PC-3 (cell line): ENCODE measurements at places on chromosomes 7 and 10. TPM values are rescaled to one million over a fixed set of nuclear protein-coding genes. Genes with fewer than 3 reads are reported as not detected.

- no peak for DNase-seq
These were observed 436.0 kb upstream of the GRM3 start for GRCh38 chr7:86207740-86208139.

- DNase-seq = no peak
These were observed 225.3 kb upstream of the POT1 start for GRCh38 chr7:125154930-125155329.

- DNase-seq = no peak
These were observed 7.3 kb downstream of the RNF216 start for GRCh38 chr7:5774136-5774535.

Gene CYP3A7
- not detected in 2 replicates for total RNA-seq

Gene ZNF518A
- total RNA-seq = 0.69 TPM in 2 replicates

Gene ACTR3C
- 7.8 and 10.8 TPM in 2 replicates for total RNA-seq

DNA sequence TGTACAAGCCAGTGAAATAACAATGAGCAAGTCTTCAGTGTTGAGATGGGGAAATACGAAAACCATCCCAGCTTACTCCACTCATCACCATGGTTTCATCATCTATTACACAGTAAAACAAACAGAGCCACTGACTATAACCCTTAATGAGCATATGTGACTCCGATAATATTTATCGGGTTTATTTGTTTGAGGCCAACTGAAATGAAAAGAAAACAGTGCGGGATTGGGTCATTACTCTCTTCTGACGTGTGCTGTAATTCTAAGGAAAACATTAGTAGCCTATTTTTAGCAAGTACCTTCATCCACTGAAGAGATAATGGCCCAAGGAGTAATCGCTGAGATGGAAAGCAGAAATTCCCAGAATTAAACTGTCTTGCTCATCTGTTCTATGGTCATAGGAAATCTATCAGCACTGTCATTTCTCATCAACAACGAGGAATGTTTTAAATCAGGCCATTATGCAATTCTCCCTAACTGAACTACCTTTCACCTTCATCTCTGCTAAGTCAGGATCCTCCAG lies 716.5 kb downstream of the INHBA start:
- peak; percentile 76 for DNase-seq

GRCh38 chr10:71345694-71346093 lies 26.6 kb downstream of the SLC29A3 start:
- DNase-seq = no peak

- DNase-seq = peak; percentile 55
These were observed 252.9 kb downstream of the HGF start for GRCh38 chr7:81516898-81517297.

Gene SSC4D
- 0.86 and 1.3 TPM in 2 replicates for total RNA-seq

DNA sequence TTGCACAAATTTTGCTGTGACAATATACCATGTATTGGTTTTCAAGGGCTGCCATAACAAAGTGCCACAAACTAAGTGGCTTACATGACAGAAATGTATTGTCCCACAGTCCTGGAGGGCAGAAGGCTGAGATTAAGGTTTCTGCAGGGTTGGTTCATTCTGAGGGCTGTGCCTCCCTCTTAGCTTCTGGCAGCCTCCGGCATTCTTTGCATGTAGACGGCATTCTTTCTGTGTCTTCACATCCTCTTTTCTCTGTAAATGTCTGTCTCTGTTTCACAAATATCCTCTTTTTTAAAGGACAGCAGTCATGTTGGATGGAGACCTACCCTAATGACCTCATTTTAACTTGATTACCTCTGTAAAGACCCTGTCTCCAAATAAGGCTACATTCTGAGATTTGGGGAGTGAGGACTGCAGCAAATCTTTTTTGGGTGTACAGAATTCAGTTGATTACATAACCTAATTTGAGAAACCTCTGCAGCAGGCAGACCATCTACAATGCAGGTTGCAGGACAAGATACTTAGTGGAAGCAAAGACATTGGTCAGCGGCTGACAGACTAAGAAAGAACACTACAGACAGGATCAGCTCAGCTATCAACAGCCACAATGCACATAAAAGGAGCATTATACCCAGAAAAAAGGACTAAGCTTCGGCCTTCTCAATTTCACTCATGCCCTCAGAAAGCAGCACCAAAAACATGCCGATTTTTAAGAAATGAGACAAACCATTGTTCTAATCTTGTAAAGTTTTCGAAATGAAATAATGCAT lies 84.6 kb upstream of the FAM3C start:
- no peak for DNase-seq

Gene POMZP3
- total RNA-seq = 5.9 and 10.1 TPM in 2 replicates

DNA sequence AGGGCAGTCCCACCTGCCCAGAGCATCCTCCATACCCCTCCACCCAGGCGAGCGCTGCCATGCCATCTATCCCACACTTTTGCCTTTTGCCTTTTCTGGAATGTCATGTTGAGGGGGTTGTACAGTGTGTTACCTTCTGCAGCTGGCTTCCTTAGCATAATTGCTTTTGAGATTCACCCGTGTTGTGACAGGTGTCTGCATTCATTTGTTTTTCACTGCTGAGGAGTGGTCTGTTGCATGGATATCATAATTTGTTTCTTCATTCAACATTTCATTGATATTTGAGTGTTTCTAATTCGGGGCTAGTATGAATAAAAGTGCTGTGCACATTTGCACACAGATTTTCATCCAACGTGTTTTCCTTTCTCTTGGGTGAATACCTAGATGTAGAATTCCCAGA lies 353.9 kb downstream of the PAXIP1 start:
- DNase-seq = no peak

DNA sequence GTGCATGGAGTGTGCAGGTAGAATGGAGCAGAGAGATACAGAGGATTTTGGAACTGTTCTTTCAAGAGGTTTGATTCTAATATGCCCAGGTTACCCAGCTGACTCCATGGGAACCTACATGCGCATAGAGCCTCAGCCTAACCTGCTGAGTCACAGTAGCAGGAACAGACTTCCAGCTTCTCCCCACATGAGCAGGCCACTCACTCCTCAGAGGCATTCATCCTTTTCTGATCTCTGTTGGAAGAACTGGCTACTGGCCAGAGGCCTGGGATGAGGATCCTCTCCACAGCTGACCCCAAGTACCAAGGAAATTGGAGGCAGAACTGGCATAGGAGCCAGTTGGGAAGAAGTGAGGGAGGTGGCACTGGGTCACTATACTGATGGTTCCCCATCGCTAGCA lies 17.9 kb upstream of the CCSER2 start:
- DNase-seq = no peak

- DNase-seq = no peak
These were observed 44.5 kb downstream of the CSTF2T start for GRCh38 chr10:51654918-51655317.

GRCh38 chr10:131554821-131555220 lies 243.3 kb upstream of the TCERG1L start:
- DNase-seq = no peak

- DNase-seq = no peak
These were observed 58.8 kb upstream of the ABLIM1 start for GRCh38 chr10:114716811-114717404.

Gene HOXA9
- total RNA-seq = 69.0 and 85.3 TPM in 2 replicates

DNA sequence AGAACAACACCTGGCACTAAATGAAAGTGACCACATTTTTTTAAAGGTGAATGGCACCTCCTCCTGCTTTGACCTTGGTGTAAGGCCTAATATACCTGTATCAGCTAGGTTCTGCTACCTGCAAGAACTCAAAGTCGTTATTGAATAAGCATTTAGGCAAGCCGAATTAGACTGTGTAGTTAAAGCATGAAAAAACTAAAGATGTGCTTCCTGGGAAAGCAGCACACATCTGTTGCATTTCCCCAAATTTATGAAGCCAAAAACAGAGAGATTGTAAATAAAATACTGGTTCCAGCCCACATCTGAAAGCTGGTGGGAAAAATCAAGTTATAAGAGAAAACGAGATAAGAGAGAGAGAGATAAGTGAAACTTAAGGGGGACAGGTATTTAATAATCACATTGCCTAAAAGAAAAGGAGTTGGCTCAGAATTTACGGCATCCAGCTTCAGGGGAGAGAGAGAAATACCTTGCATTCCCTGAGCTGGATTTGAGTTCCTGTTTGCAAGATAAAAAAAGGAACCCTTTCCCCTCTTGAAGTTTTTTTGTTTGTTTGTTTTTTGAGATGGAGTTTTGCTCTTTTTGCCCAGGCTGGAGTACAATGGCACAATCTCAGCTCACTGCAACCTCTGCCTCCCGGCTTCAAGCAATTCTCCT lies 1.8 kb upstream of the XPNPEP1 start:
- DNase-seq = no peak

DNA sequence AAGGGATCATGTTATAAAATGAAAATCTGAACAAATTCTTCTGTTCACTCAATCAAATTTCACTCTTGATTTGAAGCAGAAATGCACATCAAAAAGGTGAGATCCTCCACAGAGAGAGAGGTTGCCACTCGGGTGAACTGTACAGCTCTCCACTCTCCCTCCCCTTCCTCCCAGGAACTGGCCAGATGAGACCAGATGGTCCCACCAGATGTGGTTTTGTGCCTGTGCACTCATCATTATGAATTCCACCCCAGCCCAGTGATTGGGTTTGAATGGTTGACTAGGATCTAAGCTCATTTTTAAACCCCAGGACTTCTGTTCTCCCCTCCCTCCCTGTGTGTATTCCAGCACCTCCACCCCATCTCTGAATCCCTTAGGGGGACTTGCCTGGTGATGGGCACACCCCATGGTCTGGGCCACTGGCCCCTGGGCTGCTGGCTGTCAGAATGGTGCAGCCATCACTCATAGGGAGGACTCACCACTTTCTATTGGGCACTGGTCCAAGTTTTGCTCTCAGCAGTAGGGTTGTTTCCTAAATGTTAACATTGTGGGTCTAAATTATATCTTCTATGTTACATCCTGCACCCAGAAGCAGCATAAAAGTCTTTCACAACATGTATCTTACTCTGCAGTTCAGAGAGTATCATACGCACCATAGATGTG lies 393.1 kb downstream of the TNS3 start:
- DNase-seq = no peak

Gene VWC2
- total RNA-seq = not detected in 2 replicates

GRCh38 chr7:19470031-19470430 lies 238.8 kb downstream of the POLR1F start:
- DNase-seq = no peak
